ENCODE measurements at places on chromosomes 13 and 19.

- DNase-seq, result no peak
Measured at GRCh38 chr13:100546713-100547405, 41.7 kb downstream of the GGACT start.

- DNase-seq, result no peak
Measured at GRCh38 chr19:3357992-3358688, 8.2 kb upstream of the NFIC start.

DNA sequence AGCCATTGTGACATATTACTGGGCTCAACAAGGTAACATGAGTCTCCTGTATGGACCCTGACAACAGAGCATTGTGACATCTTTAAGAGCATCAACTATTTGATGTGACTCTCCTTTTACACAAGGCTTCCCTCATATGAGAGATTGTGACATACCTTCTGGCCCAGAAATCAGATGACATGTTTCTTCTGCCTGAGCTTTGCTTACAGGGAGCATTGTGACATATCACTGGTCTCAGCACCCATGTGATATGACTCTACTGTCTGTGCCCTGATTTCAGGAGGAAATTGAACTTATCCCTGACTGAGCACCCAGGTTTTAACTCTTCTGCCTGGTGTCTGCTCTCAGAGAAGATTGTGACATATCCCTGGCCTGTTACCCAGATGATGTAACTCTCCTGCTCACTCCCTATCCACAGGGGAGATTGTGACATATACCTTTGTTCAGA, 15.9 kb upstream of the ZNF681 start:
- no peak for DNase-seq

GRCh38 chr13:66200555-66200954, 1029.6 kb downstream of the PCDH9 start:
- no peak for DNase-seq

DNA sequence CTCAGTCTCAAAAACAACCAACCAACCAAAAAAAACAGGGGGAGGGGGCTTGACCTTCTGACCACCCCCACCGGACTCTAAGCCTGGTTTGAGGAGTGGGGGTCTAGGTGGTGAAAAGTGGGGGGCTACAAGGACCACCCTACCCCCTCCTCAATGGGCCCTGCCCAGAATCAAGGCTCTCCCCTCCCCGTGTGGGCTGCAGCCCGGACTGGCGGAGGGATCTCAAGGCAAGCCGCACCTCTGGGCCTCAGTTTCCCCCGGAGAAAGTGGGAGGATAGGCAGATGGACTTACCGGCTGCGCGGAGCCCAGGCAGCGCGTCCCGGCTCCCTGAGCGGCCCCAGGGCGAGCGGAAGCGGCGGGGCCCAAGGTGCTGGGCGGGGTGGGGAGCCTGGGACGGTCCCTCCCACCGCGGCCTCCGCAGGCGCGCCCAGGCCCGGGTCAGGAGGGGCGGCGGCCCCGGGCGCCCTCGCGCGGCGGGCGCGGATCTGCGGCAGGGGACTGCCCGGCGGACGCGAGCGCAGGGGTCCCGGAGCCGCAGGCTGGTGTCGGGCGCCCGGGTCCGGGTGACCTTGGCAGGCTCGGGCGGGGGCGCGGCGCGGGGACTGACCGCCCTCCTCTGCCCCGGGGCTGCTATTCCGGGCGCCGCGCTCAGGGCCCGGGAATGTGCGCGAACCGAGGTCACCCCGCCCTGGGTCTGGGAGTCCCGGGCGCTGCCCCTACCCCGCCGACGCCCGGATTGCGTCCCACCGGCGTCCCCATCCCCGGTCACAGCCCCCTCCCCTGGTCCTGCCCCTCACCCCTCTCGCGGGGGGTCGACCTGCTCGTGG, at the start of gene ADAMTSL5:
Gene ADAMTSL5 (minus strand): TSS at position 349 of the 828 bp plus-strand sequence. CDS start 2,076 bp downstream, outside the sequence.
- DNase-seq, result peak; percentile 83

DNA sequence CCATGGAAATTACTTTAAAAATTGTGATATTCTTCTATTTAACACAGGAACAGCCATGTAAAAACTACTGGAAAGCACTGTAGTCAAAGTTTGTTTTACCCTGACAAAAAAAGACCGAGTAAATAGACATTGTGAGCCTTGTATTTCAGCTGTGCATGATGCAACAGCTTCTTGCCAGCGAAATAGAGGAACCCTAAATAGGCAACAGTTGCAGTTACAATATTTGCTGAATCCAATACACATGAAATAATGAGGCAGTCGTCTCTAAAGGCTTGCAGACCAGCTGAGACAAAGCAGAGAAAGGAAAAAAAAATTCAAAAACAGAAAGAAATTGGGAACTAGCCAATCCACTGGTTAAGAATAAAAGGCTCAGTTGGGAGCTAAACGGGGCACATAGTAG, 1001.1 kb downstream of the OLFM4 start:
- no peak for DNase-seq

DNA sequence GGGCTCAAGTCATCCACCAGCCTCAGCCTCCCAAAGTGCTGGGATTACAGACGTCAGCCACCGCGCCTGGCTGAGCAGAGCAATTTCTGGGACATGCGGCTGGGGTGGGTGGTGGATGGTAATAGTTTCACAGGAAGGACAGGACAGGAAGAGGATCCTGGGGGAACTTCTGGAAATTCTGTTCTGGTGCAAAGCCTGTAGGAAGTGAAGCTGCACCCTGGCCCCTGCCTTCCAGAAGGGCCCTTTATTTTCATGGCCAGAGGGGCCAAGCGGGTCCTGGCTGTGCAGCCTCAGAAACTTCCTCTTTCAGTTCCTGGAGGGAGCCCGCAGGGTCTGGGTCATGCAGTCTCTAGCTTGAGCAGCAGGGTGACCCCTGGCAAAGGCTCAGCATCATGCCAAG, 15.7 kb downstream of the FEM1A start:
- no peak for DNase-seq

GRCh38 chr19:51970718-51971117, 15.9 kb downstream of the ZNF350 start:
- DNase-seq, result no peak

Measured in activated CD4-positive, alpha-beta T cell treated with anti-CD3 and anti-CD28 coated beads, Interleukin-2, Interleukin-6, amounts not matched to agents 100 ng/mL and 50 ng/mL, durations not matched to agents 16 hours and 8 hours (primary cell).